ENCODE measurements at places on chromosomes 5 and 9.

DNA sequence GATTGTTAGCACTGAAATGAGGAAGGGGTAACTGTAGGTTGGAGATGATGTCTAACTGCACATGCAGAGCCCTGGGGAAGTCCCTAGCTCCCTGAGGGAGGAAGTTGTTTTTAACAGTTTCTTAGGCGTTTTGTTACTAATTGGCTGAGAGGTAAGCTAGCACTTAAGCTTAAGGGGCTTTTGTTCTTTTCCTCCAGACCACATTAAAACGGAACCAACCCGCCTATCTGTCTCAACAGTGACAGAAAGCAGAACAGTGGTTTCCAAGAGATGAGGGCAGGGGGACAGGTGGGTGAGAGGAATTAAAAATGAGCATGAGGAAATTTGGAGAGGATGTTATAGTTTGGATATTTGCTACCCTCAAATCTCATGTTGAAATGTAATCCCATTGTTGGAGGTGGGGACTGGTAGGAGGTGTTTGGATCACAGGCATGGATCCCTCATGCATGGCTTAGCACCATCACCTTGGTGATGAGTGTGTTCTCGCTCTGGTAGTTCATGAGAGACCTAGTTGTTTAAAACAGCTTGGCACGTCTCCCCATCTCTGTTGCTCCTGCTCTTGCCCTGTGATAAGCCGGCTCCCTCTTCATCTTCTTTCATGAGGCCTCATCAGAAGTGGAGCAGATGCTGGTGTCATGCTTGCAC, 38.9 kb downstream of the LYRM7 start:
- DNase-seq = peak; percentile 80

DNA sequence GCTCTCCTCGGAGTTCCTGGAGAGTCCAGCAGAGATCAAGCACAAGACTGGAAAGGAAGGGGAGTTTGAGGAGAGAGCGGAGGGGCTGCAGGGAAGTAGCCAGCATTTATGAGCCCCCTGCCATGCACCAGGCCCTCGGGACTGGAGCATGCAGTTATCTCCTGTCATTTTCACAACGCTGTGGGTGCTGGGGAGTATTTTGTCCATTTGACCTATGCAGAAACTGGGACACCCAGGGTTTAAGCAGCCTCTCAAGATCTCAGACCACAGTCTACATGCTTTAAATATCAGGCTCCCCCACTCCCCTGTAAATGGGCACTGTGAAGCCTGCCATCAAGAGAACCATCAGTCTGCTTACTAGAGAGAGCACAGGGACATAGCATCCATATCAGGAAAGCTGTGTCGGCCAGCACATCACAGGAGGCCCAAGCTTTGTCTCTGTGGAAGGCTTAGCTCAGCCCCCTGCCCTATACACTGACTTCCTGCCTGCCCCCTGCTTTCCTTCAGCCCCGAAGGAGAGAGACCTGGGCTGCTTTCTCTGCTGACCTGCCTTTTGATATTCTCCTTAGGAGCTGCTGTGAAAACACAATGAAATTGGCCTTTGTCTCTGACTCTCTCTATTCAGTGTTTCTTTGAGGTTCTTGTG, 7.3 kb downstream of the FOXI1 start:
- no peak for DNase-seq

- DNase-seq = no peak
Observed at GRCh38 chr5:102421647-102422046, 77.2 kb downstream of the SLCO6A1 start.

- DNase-seq = no peak
Observed at GRCh38 chr5:31614151-31615020, 24.5 kb upstream of the PDZD2 start.

DNA sequence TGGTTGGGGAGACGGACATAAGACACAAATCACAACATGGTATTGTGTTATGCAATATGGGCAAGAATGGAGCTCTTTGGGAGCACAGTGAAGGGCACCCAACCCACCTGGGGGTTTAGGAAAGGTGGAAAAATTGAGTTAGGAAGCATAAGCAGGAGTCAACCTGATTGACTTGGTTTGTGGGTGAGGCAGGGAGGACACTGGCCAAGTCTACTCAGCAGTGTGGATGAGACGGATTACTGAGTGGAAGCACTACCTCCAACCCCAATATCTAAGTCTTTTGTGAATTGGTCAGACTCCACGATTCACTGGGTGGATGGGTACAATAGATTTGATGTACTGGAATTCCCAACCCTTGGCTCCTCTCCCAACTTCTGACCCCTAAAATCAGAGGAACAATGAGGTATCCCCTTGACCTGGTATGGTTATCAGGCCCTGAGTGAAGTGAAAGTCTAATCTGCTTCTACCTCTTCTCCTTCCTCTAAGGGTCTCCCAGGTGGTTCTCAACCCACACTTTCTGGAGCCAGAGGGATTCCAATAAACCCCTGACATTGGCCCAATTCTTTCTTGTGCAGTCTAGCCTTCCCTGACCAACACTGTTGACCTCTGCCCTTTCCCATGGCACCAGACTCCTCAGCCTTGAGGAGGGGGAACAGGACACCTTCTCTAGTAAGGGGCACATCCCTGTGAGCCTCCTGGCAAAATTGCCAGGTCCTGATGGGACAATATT, 5.2 kb downstream of the EGR1 start:
- DNase-seq = no peak

DNA sequence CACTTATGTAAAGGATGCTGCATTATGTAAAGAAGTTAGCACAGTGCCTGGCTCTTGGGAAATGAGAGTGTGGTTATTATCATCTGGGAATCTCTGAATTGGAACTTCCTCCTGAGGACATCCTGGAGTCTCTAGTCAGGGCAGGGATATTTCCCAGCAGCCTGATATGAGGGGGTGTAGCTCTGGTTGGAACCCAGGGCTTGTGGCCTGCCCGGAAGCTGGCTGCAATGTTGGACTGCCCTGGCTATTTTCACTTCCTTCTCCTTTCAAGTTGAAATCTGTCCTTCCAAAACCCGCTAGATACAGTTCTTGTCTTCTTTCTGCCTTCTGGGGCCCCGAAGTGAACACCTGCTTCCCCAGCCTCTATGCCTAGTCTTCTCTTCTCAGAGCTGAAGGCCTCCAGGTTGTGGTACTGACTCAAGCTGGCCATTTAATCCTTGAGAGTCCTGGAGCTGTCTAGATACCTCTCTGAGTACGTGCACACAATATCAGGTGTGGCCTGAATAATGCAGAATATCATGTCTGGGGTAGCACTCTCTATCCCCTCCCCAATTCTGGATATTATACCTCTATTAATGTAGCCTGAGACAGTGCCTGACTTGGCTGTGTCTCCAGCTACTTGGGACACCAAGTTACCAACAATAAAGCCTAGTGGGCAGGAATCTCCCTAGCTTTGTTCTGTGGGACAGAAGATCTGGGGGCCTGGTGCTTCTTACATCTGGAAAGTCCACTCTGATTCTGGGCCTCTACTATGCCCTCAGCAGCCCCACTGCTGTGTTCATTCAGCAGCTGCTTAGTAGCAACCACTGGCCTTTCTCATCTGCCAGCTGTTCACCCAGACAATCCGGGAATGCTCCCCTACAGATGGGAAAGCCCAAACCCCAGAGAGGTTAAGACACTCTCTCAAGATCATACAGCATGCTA, 45.0 kb downstream of the SLC6A7 start:
- DNase-seq = no peak

DNA sequence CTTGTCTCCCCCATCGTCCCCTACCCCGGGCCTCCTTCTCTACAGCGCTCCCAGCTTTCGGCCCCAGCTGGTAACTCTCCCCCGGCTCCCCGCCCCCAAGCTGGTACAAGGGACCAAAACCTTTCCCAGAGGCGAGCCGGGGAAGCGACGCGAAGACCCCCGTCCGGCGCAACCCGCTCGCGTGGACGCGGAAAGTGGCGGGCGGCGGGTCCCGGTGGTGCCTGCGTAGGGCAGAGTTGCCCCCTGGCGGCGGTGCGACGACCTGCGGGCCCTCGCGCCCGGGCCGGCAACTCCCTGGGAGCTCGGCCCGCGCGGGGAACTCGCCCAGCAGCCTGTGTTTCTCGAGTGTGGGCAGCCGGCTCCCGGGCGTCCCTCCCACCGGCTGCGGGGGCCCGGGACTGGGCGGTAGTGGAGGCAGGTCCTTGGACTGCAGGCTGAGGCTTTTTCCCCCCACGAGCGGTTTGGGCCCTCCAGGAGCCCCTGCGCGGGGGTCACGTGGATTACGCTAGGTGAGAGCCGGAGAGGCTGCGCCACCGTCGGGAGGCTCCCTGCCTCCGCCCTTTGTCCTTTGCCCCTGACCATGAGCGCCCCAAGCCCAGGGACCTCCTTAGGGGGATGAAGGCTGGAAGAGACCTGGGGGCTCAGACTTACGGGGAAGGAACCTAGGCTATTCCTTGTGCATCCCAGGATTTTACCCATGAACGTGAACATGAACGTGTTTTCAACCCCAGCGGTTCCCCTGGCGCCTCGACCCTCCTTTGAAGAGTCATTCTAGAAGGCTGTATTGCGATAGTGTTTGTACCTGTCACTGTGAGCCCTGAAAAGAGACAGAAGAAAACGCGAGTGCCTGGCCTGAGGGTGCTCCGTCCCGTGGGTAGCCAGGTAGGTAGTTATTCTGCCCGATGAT, 2.9 kb upstream of the FOXD1 start:
- DNase-seq = peak; percentile 60

DNA sequence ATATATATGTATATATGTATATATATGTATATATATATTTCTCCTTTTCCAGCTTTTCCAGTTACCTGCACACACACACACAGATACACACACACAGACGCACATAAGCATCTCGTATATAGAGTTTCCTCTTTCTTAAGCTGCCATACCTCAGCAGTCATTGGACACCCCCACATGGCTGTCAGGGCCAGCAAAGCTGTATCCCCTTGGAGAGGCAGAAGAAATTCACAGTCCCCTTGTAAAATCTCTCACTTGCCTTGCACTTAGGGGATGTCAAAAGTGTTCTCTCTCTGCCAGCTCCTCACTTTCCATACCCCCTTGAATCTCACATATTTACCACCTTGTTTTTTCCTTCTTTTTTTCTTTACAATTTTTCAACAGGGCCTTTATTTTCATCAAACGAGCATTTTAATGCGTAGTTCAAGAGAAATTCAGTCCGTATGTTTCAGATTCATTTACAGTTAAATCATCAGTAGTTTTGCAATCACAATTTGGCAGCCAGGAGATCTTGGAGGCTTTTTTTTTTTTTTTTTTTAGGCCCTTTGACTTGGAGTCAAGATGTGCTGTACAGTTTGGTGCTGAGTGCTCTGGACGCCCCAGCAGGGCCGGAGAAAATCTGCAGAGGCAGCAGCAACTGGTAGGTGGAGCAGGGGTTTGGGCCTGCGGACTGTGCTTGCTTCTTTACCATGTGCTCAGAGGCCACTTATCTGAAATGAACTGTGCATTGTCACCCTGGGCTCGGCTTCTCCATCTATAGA, 244.9 kb upstream of the KLF4 start:
- DNase-seq = no peak

GRCh38 chr9:112570671-112571167, 84.1 kb downstream of the KIAA1958 start:
- no peak for DNase-seq

DNA sequence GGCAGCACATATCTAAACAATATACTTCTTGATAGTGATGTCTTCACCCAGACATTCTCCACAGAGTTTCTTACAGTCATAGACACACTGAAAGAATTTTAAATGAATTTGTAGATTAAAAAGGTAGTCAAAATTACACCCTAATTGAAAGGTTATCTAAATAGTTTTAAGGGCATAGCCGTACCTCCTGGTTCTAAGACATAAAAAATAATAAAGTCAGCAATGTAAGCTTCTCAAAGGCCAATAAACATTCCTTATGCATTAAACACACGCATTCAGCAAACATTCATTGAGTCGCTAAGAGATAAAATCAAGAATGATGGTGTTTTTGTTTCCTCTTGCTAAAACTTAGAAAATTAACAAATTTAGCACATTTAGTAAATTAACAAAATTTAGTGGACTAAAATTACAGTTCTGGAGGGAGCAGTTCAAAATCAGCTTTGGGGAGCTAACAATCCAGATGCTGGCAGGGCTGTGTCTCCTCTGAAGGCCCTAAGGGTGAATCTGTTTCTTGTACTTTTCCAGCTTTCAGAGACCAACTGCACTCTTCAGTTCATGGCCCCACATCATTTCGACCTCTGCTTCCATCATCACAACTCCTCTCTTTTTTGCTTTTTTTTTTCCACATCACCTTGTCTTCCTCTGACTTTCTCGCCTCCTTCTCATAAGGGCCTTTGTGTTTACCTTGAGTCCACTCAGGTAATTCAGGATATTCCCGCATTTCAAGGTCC, 516.5 kb downstream of the DNAH5 start:
- no peak for DNase-seq

DNA sequence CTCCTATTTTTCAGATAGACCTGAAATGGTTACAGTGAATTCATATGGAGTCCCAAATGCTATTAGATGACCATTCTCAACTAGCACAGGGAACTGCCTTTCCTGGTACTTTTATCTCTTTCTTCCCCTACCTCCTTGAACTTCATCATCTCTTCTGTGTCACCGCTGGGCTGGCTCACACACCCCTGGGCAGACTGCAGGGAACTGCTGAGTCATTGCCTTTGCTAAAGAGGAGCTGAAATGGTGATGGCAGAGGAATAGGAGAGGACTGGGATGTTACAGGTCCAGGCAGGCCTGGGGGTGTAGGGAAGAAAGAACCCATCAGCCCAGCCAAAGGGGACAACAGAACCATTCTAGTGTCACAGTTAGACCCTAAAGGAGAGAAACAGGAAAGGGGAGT, 322.3 kb downstream of the ASTN2 start:
- no peak for DNase-seq

DNA sequence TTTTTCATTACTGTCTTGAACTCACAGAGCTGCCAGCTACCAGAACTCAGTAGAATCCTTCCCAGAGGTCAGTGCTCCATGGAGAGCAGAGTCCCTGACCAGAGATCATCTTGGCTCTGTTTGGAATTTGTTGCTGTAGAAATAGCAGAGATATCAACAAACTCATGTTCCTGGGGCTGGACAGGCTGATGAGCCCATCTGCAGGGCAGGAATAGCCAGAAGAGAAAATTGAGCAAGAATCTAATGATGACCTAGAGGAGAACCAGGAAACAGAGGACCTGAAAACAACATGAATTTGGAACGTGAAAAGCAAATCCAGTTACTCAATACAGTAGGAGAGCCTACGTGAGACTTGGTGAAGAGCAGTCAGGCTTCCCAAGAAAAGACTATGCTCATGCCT, 437.8 kb downstream of the PLK2 start:
- no peak for DNase-seq

DNA sequence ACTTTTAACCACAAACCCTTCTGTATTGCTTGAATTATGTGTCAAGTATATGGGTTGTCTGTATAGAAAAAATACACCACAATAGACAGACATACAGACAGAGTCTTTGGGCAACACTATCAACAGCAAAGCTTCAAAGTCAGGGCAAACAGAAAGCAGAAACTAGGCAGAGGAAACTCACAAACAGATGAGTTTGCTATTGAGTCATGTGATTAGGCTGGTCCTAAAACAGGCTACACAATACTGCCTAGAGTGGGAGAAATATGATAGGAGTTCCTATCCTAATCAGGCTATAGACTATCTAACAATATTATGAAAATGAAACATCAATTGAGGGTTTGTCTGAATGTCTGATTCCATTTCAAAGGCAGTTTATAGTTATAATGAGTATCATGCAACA, 156.4 kb downstream of the EDIL3 start:
- DNase-seq = no peak
